ENCODE measurements at places on chromosomes 12 and 14.

- no peak for DNase-seq
Measured at GRCh38 chr12:116708826-116709756, 28.8 kb downstream of the SPRING1 start.

DNA sequence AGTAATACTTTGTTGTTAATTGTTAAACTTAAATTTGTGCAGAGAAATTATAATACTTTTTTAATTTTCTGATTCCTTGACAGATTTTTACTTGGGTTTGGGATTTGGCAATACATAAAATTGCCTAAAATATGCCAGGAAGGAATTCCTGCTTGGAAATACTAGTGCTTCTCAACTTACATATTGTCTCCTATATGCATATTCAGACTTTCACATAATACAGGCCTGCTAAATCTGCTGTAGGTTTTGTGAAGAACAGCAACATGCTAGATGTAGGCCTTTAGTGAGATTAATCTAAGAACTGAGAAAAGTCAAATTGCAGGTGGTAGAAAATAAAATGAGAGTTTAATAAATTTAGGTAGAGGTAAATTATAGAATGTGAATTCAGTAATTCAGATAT lies 468.5 kb upstream of the MIS18BP1 start:
- no peak for DNase-seq

DNA sequence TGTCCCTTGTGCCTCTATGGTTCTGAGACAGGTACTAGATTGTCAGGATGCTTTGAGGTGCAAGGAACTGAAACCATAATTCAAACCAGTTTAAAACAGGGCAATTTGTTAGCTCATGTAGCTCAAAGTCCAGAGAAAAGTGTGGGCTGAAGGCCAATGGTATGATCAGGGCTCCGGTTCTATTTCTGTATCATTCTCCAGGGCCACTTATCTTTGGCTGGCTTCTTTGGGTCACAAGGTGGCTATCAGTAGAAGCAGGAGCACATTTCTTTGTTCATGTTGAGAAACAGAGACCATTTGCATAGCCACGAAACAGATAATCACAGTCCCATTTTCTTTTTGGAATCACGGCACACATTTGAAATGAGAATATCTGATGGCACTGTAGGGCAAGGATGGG lies 294.9 kb downstream of the ETNK1 start:
- no peak for DNase-seq

- no peak for DNase-seq
Measured at GRCh38 chr12:12022306-12022936, 48.3 kb upstream of the BCL2L14 start.

DNA sequence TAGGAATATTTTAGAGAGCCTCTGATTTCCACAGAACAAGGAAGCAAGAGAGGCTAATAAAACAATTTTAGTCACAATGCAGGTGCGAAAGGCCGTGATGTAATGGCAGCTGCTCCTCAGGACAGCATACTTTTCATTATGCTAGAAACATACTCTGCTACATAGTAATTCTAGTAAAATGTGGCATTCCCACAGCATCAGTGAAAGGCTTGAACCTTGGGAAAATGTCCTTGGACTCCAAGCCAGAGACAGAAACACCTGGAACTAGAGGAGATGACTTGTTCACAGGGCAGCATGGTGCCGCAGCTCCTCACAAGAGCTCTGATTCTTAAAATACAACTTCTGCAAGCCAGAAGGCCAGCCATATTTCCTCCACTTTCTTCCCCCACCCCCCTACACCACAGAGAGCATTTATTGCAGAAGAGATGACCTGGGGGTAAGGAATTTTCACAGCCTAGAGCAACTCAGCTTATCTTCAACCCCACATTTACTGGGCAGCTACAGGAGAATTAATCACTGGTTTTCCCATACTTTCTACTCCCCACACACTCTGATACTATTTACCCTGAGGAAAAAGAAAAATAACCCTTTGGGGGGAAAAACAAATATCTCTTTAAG lies 15.8 kb downstream of the ABCC9 start:
- DNase-seq, result no peak

DNA sequence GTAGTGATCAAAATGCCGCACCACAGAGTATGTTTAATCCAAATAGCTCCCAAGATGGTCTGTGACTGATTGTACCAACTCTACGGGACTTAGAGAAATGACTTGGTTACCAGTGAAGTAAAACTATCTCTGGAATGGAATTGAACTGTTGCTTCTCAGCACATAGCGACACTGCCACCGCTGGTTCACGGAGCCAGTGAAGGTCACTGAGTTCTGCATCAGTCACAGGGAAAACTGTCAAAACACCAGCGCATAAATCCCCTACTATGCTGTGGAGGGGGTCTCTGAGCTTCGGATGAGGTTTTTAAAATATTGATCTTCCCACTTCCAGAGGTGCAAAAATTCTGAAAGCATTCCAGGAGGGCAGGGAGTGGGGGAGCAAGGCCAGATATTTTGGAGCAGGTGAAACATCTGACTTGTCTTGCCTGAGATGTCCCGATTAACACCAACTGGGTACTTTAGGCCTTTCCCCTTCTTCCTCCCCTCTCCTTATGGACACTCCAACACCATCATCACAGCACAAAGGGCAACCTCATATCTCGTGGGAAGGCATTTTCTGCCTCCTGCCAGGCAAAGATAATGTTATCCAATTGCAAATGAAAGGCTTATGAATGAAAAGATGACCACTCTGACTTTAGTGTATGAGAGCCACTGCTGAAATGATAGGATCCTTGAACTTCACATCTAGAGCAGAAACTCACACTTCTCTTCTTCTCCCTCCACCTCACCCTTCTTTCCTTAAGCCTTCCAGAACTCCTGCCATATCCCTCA lies 2.0 kb upstream of the PLXNC1 start:
- no peak for DNase-seq

GRCh38 chr12:30953951-30954751 lies 27.6 kb downstream of the TSPAN11 start:
- no peak for DNase-seq

- no peak for DNase-seq
Measured at GRCh38 chr12:46938071-46938678, 112.4 kb upstream of the SLC38A4 start.

- DNase-seq, result no peak
Measured at GRCh38 chr12:74204236-74204635, 333.4 kb upstream of the ATXN7L3B start.
